ENCODE measurements at places on chromosomes 1 and 21.

- no peak for DNase-seq
Measured at GRCh38 chr21:36567216-36567885, 87.4 kb upstream of the CLDN14 start.

DNA sequence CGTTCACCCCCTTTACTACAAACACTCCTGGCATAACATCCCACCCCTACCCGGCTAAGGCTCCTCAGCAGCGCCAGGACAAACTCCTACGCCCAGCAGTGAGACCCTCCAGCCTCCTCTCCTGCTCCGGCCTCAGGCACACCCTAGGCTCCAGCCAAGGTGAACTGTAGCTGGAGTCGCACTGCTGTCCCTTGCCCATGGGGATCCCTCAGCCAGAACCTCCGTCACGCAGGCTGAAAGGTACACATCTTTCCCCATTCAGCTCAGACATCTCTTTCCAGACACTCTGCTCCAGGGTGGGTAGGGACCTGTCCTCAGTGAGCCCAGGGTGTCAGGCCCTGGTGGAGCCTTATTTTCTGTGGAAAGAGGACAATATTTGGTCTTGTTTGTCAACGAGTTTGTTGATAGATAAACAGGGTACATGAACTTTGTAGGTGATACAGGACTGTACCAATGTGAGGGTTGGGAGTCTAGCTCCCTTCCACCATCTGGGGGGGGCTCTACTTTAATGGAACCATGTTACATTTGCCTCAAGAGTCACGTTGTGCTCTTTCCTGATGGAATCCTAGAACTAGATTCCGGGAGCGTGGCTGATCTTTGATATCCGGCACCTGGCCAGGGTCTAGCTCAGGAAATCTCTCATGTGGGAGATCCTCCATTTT lies 56.5 kb upstream of the SSBP3 start:
- DNase-seq: no peak

DNA sequence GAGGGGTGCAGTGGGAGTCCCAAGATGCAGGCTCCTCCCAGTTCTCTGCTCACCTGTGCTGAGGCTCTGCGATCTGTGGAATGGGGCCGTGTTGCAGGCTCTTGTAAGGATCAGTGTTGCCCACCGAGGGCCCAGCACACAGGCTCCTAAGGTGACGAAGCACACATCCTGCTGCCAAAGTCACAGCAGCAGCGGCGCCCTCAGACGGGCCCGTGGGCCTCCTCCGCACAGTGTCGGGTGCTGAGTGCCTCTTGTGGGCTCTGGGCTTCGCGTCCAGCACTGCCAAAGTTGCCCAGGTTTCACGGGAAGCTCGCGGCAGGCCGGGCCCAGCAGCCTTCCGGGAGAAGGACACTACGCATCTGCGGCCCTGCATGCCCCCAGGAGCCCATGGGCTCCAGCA lies 72.1 kb upstream of the ABCG1 start:
- DNase-seq: no peak

DNA sequence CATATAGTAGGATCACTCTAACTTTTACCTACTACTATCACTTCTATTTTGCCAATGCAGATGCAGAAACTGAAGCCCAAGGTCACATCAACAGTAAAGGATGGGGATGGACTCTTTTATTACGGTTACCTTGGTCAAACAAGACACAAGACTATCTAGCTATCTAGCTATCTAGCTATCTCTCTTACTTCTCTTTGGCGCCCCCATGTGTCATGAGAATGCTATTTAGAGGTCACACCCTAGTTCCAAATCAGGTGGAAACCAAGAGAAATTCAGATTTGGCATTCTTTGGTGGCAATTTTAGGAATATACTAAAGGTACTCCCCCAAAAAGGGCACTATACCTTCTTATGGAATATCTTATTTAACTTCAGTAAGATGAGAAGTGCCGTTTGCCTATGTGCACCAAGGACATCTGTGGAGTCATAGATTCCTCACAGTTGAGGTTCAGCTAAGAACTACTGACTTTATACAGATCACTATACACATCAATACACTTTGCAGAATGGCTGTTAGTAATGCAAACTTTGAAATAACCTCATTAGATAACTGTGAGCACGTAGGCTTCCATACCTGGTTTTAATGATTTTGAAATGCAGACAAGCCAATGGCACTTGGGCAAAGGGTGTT lies 6.7 kb downstream of the ZNF648 start:
- no peak for DNase-seq

DNA sequence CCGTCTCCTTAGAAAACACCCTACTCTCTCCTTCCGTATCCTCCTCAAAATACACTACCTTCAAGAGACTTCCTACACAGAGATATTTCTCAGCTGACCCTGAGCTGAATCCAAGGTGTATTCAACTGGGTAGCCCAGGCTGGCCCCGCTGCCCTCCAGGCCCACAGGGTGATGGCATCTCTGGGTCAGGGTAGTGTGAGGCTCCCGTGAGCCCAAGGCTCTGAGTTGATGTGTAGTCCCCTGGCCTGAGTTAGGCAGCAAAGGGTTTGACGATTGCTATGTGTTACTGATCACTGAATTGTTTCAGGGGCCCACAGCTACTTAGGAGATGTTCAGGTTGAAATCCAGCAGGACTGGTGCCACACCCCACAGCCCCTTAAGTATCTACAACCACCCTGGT lies 6.7 kb downstream of the INAVA start:
- DNase-seq: no peak

DNA sequence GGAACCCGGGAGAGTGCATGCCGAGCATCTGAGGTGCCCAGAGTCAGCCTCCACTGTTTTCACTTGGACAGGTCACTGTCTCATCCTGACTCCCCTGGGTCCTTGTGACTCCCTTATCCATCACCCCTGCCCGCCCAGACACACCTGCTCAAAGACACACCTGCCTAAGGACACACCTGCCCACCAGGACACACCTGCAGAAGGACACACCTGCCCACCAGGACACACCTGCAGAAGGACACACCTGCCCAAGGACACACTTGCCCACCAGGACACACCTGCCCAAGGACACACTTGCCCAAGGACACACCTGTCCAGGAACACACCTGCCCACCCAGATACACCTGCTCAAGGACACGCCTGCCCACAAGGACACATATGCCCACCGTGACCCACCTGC lies 70.8 kb upstream of the ARHGEF16 start:
- no peak for DNase-seq

DNA sequence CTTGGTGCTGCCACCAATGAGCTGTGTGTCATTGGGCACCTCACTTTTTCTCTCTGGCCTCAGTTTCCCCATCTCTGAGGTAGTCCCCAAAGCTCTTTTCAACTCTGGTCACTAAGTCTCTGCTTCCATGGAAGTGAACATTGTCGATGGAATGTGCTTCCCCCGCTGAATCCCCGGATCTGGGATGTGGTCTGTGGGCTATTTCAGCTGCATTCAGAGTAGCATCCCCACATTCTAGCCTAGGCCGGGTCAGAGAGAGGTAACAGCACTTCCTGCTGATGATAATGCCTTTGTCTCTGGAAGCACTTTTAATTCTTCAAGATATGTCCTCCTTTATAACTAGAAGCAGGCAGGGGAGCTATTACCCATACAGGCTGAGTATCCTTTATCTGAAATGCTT lies 29.8 kb downstream of the RASSF5 start:
- no peak for DNase-seq

GRCh38 chr1:94989398-94989797 lies 62.5 kb upstream of the CNN3 start:
- DNase-seq: no peak

GRCh38 chr1:54091666-54092065 lies 38.3 kb downstream of the TCEANC2 start:
- no peak for DNase-seq

GRCh38 chr1:3003941-3004270 lies 17.4 kb upstream of the ACTRT2 start:
- DNase-seq: no peak

- no peak for DNase-seq
Measured at GRCh38 chr1:40606978-40607377, 58.5 kb downstream of the RIMS3 start.

- no peak for DNase-seq
Measured at GRCh38 chr1:203202431-203203245, 16.1 kb upstream of the CHI3L1 start.

DNA sequence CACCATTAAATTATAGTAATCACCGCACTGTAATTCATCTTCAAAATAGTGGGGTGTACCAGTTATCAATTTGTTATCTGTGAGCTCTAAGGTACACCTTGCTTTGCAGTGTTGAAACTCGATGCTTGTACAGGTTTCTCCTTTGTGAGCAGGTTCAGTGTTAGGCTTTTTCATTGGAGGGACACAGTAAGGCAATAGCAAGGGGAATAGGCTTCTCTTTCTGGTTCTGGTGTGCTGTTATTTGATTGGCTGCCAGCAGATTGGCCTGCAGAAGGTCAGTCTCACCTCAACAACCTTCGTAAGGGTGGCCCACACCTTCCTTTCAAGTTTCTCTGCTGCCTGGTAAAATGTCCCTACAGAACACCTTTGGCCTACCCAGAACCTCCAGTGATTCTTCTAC lies 76.2 kb upstream of the B3GALT2 start:
- no peak for DNase-seq

DNA sequence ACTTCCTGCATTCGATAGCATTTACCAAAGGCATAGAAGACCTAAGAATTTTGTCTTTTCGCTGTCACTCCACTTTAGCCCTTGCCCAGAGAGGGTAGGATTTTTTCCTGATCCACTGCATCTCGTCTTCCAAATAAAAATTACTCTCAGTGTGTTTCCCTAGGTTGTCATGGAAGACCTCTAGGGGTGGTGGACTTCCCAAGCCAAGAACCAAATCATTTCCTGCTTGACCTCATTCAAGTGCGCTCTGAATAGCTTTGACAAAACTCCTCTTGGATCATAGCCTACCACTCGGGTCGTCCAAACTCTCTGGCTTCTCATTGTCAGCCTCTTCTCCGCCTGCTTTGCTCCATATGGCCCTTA lies 431 bp upstream of the C1orf52 start:
- DNase-seq: no peak

GRCh38 chr1:29467989-29468900 lies 231.9 kb downstream of the PTPRU start:
- DNase-seq: no peak

GRCh38 chr21:16563795-16564194 lies 834.0 kb downstream of the USP25 start:
- no peak for DNase-seq

- DNase-seq: no peak
Measured at GRCh38 chr1:89719502-89720306, 86.8 kb downstream of the LRRC8C start.

DNA sequence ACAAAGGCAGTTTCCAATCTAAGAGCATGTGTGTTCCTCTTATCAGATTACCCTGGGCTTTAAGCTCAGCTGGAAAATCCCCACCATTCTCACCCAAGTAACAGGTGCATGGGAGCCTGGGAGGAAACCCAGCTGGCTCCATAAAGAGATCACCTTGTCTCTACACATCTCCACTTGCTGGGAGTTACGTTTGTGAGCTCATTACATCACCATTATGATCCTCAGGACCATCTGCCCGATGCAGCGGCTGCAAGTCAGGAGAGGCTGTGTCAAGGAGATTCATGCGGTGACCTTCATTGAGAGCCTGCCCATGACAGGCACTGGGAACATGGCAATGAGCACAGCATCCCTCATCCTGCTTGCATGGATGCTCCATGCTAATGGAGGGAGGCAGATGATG lies 618.0 kb downstream of the NPHP4 start:
- DNase-seq: no peak

DNA sequence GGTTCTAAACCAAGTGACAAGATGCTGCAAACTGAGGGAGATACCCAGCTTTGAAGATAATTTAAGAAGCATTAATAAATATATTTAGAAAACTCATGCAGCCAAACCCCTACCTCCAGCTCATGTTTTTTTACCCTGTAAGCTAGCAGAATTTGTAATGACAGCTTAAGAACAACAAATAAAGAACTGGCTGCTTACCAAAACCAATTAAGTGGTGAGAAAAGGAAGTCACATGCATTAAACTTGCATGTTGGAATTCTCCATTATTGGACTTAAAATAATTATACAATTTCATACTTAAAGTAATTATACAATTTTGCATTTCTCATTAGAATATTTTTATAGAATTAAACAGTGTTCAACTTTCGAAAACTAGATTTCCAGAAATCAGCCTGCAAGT lies 75.6 kb upstream of the CNIH3 start:
- no peak for DNase-seq

DNA sequence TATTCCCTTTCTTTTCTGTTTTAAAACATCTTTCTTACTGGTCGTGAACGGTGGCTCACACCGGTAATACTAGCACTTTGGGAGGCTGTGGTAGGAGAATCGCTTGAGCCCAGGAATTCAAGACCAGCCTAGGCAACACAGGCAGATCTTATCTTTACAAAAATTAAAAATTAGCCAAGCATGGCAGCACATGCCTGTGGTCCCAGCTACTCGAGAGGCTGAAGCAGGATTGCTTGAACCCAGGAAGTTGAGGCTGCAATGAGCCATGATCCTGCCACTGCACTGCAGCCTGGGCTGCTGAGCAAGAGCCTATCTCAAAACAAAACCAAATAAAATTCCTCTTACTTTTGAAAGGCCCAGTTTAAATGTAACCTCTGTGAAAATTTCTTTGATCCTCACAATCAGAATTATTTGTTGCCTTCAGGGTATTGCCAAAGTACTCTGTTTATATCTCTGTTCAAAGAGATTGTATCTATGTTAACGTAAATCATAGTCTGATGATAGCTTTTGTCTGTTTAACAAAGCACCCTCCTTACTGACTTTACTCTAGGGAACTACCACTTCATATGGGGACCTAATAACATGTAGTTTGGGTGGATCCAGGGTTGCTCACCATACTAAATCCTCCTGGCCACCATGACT lies 71.6 kb downstream of the RERE start:
- DNase-seq: no peak

GRCh38 chr1:21668232-21668950 lies 766 bp downstream of the RAP1GAP start:
- no peak for DNase-seq

DNA sequence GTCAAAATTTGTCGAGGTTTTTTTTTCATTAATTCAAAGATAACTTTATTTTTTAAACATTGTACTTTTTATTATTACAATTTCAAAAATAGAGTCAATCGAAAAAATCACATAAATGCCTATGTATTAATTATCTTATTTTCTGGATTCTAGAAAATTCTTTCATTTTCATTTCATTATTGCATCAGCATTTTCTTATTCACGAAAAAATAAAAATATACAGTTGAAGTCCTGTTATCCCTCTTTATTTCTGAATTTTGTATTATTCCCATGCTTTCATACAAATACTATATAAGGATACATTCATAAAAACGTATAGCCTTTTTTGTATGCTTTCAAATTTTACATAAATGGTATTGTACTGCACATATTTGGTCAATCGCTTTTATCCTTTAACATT lies 681.0 kb upstream of the USP24 start:
- DNase-seq: no peak

- DNase-seq: no peak
Measured at GRCh38 chr1:13461977-13462376, 51.7 kb downstream of the PRAMEF20 start.
